Activated CD4-positive, alpha-beta T cell treated with anti-CD3 and anti-CD28 coated beads, Interleukin-10, Interleukin-2, amounts not matched to agents 100 ng/mL and 50 ng/mL, durations not matched to agents 16 hours and 8 hours (primary cell): ENCODE measurements at places on chromosomes 11 and 22.
A peak's percentile ranks its signal among the peaks of the same experiment; 100 is the strongest.

GRCh38 chr11:73944901-73945300 lies 5.9 kb upstream of the DNAJB13 start:
- no peak for DNase-seq

DNA sequence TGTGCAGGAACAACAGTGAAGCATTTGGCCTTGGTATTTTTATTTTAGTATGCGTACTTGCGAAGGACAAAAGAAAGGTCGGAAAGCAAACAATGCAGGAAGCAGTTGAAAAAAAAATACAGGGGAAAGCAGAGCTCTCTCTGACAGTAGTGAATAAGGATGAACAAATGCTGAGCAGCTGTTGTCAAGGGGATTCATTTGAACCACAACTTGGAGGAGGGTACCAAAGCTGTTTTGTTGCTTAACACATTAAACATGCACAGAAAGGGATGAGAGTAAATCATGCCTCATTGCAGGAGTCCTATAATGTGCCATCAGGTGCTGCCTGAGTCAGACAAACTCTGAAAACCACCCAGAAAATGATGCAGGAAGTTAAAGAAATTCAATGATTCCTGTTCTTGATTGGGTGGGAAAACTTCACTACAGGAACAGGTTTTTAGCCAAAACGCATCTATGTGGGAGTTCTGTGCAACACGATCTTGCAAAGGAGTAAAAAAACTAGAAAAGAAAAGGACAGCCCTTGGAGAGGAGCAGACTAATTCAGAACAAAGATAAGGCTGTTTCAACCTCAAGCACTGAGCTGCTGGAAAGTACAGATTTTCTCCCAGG lies 2113.5 kb downstream of the LRRC4C start:
- no peak for DNase-seq

- no peak for DNase-seq
Measured at GRCh38 chr11:76361374-76361773, 19.6 kb downstream of the THAP12 start.

DNA sequence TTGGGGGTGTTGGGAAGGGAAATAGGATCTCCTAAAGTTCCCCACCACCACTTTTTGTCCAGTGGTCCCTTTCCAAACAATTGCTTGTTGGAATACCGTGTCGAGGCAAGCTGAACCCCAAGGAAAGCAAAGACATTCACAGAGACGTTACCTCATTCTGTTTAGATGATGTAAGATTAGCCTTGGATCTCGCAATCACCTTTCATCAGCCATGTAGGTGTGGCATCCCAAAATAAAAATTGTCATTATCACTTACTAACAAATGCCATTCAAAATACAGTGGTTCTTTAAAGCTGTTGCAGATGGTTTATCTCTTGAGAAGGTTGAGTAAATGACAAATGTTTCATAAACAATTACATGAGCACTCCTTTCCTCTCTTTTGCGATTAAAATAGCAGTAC lies 86.5 kb upstream of the SLC25A18 start:
- DNase-seq = no peak

DNA sequence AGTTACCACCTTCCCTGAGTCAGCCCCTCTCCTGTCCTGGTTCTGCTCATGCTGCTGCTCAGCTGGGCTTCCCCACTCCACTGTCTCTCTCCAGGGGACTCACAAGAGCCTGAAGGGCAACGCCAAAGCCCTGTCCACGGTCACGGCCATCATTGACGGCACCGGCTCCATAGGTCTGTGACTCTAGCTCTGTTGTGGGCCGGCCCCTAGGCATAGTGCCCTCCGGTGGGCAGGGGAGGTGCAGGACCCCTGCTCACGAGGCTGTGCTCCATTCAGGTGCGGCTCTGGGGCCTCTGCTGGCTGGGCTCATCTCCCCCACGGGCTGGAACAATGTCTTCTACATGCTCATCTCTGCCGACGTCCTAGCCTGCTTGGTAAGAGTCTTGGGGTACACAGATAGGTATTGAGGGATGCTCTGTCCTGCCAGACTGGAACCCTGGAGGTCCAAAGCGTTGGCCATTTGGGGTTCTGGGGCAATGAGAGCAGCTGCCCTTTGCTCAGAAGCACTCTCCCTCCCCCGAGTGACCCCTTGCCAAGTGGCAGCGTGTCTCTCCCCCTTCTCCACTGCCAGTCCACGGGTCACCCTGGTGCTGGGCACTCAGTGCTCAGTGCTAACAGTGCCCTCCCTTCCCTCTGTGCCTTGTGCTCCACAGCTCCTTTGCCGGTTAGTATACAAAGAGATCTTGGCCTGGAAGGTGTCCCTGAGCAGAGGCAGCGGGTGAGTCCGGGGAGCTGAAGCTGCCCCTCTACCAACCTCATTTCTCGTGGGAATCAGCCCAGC lies 22.4 kb downstream of the SLC37A2 start:
- no peak for DNase-seq

DNA sequence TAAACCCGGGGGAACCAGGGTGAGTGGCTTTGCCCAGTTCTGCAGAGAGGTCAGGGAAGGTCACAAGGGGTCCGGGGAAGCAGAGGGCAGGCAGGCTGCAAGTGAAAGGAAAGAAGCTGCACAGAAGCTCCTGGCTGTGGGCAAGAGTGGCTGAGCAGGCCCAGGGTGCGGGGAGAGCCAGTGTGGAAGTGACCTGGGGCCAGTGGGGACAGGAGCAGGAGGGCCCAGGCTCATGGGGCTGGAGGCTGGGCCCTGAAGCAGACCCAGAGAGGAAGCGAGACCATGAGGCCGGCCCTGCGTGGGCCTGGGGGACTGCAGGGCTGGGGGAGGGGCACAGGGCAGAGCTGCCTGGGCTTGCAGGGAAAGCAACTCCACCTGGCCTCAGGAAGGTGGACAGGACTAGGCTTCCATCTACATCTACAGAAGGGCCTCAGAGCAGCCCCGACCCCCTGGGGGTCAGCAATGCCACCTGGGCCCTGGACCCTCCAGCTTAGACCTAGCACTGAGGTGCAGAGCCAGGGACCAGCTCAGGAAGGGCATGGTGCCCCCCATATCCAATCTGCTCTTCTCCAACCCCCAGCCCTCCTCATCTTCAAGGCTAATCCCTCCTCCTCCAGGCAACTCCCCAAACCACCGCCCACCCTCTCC lies 11.6 kb downstream of the IGF2 start:
- DNase-seq = no peak

GRCh38 chr11:2824851-2825250 lies 60.7 kb downstream of the CDKN1C start:
- no peak for DNase-seq

DNA sequence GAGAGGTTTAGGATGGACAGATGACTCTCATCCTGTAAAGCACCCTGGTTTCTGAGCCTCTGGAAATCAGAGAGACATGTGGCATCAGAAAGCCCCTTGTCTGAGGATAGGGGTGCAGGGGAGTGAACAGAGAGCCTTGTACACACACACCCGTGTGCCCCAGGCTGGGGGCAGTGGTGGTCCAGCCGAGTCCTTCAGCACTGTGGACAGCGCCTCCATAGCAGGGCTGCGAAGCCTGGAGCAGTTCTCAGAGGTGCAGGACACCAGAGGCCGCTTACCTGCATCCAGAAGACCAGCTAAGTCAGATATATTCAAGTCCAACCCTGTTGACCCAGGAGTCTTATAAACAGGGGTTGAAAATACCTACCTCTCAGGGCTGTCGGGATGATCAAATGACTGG lies 11.5 kb upstream of the IGSF9B start:
- no peak for DNase-seq

GRCh38 chr11:121415856-121416255 lies 36.3 kb upstream of the SORL1 start:
- no peak for DNase-seq

GRCh38 chr11:10728789-10729472 lies 22.1 kb upstream of the CTR9 start:
- no peak for DNase-seq

DNA sequence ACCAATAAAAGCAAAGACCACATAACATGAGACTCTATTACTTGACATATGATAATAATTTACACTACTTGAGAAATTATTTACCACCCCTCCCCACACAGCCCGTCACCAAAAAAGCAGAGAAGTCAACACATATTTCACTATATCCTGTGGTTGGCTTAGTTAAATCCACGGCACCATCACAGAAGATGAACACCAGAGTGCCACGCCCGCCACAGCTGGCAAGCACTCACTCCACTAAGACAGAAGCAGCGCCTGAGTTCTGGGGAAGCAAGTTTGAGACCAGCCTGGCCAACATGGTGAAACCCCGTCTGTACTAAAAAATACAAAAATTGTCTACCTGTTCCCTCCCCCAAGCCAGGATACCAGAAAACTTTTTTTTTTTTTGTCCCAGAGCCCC lies 53.1 kb downstream of the PACSIN2 start:
- no peak for DNase-seq

DNA sequence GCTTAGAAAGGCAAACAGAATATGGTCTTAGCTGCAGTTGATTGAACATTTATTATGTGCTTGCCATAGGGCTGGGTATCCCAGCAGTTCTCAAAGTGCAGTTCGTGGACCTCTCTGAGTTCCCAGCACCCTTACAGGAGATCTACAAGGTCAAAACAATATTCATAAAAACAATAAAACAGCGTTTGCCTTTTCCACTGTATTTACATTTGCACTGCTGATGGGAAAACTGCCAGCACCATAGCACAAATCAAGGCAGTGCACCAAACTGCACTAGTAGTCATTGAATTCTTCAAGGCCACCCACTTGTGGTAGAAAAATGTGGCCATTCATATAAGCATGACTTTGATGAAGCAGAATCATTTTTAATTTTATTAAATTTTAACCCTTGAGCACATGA lies 128.1 kb downstream of the CCDC34 start:
- DNase-seq = no peak

- DNase-seq = no peak
Measured at GRCh38 chr11:130219148-130219547, 59.6 kb downstream of the ST14 start.

DNA sequence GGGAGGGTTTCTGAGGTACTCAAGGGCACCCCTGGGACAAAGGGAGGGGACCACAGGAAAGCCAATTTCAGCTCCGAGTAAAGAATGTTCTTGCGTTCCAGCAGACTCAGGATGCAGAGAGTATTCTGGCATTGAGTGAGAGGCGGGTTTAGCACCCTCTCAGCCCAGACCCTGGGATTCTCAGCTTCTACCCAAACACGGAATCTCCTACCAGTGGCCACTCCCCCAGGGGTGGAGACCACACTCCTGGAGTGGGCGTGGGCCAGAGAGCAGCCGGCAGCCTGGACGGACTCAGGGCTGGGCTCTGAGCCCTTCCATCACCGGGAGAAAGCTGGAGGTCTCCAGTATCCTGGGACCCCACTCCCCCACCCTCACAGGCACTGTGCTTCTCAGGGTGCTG lies 26.1 kb upstream of the TTLL12 start:
- DNase-seq = no peak

- DNase-seq = no peak
Measured at GRCh38 chr11:70402016-70402415, 3.7 kb downstream of the CTTN start.

DNA sequence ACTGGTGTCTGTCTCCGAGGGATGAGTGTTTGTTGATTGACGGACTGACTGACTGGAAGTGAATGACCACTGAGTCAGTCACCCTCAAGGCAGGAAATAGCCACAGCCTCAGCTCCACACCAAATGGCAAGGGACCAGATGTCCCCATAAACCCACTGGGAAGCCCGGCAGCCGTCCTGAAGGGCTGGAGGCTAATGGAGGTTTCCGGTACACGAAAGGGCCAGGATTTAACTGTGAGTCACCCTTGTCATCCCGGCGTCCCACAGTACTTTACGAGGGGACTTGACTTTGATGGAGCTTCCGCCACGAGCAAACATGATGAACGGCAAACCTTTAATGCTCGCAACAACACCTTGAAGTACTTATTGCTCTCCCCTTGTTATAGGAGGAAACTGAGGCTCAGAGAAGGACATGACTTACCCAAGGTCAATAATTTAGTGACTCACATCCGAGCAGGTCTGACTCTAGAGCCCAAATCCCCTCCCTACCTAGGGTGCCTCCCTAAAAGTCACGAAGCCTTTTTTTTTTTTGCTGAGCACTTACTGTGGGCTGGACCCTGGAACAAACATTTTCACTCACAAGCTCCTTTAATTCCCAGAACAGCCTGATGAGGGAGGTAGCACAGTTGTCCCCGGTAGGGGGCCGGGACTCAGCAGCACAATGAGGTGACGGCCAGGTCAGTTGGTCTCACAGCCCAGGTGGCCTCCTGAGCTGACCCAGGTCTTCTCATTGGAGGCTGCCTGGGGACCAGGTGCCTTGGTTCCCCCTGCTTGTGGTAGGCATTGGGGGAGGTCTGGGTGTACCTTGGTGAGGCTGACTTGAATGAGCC lies 25.2 kb upstream of the GCAT start:
- no peak for DNase-seq

GRCh38 chr11:7851391-7851790 lies 54.6 kb upstream of the OR5P2 start:
- DNase-seq = no peak

GRCh38 chr11:69513663-69514224 lies 32.3 kb downstream of the LINC01488 start:
- DNase-seq = no peak

DNA sequence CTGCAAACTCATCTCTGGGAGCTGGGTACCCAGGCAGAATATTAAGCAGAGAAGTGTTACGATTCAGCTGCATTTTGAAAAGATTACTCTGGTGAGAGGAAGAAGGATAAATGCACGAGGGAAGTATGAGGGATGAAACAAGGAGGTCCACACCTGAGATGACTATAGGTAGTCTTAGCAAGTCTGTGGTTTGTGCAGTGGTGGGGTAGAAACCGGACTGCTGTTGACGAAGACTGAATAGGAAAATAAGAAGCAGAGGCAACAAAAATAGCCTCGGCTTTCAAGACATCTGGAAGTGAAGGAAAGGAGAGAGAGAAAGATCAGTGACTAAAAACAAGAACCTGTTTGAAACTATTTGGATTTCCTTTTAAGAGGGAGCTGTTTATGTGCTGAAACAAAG lies 810.8 kb downstream of the OPCML start:
- DNase-seq = no peak

GRCh38 chr11:17529844-17530185 lies 14.4 kb downstream of the USH1C start:
- no peak for DNase-seq

- no peak for DNase-seq
Measured at GRCh38 chr11:118415062-118415738, 13.8 kb downstream of the ATP5MG start.

DNA sequence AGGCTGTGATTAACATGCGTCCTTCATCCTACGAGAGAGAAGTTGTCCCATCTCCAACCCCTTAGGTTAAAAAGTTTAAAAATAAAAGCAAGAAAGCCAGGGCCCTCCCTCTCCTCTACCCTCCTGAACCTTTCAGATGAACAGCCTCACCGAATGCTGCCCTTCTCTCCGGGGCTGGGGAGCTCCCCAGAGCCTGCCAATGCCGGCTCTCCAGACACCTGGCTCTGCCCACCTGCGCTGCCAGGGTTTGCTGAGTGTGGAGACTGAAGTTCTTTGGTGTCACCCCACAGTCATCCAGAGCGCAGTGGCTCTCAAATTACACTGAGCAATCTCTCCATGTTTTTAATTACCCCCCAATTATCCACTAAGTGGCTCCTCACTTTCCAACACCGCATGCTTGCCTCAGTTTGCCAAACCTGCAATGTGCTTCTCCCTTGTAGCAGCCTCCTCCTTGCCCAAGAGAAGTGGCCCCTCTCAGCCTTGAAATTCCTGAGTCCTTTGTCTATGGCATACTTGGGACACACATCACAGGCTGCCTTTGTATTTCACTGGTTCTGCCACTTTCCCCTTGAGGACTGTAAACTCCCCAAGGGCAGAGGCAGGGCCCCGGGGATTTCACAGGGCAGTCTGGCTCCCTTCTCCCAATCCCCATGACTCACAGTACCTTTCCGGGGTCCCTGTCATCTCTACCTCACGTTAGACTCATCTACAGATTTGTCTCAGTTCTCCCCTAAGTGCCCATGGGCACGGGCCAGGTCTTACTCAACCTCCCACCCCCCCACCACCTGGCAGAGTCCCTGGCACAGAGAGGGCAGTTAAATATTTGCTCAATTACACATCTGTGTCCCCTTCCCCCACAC lies 2.0 kb downstream of the MYH9 start:
- DNase-seq = peak; percentile 86
